AG20443 (cell line): ENCODE measurements at places on chromosomes 7 and 10.

- peak; percentile 65 for DNase-seq
Observed at GRCh38 chr7:74606101-74606908, 51.2 kb upstream of the GTF2I start.

- DNase-seq, result no peak
Observed at GRCh38 chr10:113566888-113567287, 14.0 kb downstream of the HABP2 start.

DNA sequence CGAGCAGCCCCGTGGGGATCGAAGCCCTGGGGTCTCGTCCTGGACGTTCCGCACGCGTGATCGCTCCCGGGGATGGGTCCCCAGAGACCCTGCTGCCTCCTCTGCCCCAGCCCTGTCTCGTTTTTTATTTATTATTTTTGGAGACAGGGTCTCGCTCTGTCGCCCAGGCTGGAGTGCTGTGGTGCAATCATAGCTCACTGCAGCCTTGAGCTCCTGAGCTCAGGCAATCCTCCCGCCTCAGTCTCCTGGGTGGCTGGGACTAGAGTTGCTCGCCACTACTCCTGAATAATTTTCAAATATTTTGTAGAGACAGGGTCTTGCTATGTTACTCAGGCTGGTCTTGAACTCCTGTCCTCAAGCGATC lies 319 bp upstream of the STX1A start:
- DNase-seq, result no peak

- peak; percentile 50 for DNase-seq
Observed at GRCh38 chr10:13439313-13440184, 89.3 kb downstream of the BEND7 start.

DNA sequence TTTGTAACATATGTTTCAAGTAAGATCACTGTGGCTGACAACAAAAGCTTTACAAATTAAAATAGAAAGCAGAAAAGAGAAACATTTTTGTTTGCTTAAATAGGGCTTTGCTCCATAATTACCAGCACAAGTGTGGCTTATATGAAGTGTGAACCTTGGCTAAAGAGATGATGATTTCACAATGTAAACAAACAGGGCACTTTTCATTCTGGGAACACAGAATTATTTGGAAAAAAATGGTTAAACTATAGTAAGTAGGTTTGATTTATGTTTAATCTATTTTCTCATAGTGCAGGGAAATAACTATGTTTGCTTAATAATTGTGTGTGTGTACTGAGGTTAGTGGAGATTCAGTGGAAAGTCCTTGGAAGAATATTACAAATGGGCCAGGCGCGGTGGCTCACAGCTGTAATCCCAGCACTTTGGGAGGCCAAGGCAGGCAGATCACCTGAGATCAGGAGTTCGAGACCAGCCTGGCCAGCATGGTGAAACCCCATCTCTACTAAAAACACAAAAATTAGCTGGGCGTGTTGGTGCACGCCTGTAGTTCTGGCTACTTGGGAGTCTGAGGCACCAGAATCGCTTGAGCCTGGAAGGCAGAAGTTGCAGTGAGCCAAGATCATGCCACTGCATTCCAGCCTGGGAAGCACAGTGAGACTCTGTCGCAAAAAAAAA lies 19.1 kb upstream of the OTUD1 start:
- DNase-seq, result no peak

GRCh38 chr10:88865281-88865876 lies 13.7 kb upstream of the ANKRD22 start:
- DNase-seq, result peak; percentile 14

DNA sequence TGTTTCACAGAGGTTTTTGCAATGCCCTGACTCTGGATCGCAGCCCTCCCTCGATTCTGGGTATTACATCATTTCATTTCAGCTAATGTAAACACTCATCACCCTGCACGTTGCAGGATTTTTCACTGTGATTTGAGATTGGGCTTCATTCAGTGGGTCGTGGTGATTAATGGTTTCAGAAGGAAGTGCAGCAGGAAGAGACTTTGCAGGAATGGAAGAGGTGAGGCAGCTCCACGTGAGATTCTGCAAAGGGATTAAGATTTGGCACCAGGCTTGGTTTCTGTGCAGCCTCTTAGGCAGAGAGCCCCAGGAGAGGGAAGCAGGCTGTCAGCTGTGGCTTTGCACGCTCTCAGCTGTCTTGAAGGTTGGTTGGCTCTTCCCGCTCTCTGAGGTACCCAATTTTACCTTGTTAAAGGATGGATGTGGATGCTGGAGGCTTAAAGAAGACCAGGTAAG lies 95.2 kb downstream of the PLCE1 start:
- no peak for DNase-seq

DNA sequence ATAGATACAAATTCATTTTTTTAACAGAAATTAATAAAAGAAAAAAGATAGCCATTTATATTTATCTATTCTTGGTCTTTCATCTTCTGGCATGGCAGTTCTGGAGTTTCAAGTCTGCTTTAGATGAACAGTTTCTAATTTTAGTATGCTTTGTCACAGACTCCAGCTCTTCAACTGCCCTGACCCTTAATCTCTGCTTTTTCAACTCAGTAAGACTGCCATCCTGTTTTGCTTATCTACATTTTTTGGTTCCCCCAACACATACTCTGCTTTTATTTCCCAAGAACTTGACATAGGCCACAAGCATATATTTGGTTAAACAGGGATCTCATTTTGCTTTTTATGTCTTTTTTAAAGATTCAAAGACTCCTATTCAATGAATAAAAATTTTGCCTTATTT lies 309.3 kb upstream of the KCND2 start:
- DNase-seq, result no peak

DNA sequence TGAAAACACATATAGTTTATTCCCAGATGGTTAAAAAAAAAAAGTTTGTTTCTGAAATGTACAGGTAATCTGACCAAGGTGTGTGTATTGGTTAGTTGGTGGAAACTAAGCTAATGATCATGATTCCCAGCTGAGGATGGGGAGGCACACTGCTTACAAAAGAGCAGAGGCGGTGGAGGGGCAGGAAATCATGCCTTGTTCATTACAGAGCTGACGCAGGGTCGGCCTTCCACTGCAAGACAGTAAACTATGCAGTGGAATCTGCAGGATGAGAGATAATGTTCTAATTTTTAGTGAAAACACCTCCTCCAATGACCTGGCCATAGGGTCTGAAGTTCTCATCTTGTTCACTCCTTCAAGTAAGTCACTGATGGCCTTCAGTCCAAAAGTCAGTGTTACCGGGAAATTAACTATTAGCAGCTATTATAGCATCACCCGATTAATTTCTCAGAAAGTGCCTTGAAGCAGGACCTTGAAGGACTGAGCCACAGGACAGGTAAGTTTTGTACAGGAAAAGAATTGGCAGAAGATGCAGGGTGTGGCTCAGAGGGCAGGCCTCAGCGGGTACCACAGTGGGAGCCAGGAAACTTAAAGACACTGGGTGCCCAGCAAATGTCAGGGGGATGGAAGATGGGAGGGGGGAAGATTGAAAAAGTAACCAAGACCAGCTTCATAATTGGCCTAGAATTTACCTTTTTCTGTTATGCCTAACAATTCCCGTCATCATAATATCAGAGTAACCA lies 36.0 kb downstream of the MYOF start:
- DNase-seq, result no peak

DNA sequence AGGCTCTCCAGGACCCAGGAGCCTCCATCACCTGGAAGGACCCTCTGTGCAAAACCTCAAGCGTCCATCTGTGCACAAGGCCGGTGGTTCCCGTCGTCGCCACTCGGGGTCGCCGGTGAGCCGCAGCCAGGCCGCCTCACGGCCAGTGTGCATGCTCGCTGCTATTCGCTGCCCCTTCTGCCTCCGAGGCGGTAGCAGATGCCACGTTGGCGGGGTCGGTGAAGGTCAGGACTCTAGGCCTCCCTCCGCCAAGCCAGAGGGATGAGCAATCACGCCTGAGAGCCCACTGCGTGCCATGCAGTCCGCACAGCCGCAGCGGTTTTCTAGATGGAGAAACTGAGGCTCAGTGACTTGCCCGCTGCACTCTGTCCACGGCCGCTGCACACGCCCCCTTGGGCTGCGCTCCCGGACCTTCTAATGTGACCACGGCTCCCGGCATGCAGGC lies 5.7 kb downstream of the UPK3B start:
- DNase-seq, result no peak
